Kidney tubule cell (primary cell): ENCODE measurements at places on chromosomes 16 and 17.

- DNase-seq = no peak
These were observed 29.7 kb downstream of the SLC25A10 start for GRCh38 chr17:81741594-81742452.

DNA sequence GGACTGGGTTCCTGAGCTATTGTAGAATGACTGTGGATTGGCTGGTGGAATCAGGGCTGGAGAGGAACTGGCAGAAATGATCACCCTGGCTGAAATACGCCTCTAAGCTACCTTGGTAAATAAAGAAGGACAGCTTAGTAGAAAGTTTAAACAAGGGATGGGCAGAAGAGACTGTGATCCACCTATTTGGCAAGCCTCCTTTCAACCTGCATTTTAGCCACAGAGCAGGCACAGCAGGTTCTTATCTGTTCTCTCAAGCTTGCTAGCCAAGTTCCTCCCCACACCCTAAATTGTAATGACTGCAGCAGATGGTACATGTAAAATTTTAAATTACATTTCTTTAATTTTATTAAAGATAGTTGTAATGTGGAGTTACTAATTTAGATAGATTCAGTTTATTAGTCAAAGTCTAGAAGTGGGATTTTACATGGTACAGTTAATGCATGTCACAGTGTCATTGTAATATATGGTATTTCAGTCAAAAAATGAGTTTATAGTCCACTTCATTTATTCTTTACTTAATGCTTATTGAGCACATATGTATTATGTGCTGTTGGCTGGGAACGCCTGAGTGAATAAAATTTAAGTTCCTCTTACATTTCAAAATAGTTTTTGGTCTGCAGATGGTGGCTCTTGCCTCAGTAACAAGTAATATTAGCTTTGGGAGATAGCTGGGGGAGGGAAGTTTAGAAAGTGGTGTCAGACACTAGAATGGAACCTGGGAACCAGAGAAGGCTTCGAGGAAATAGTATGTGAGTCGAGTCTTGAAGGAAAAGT lies 11.2 kb downstream of the EPN2 start:
- no peak for DNase-seq

- DNase-seq = peak; percentile 75
These were observed 13.9 kb upstream of the KRTAP17-1 start for GRCh38 chr17:41329279-41329948.

GRCh38 chr16:27472091-27473020 lies 70.4 kb downstream of the IL21R start:
- DNase-seq = peak; percentile 13
